ENCODE measurements at places on chromosomes 12 and 14.

GRCh38 chr12:127414636-127415035 is 852.3 kb upstream of the TMEM132C start:
- DNase-seq: no peak

DNA sequence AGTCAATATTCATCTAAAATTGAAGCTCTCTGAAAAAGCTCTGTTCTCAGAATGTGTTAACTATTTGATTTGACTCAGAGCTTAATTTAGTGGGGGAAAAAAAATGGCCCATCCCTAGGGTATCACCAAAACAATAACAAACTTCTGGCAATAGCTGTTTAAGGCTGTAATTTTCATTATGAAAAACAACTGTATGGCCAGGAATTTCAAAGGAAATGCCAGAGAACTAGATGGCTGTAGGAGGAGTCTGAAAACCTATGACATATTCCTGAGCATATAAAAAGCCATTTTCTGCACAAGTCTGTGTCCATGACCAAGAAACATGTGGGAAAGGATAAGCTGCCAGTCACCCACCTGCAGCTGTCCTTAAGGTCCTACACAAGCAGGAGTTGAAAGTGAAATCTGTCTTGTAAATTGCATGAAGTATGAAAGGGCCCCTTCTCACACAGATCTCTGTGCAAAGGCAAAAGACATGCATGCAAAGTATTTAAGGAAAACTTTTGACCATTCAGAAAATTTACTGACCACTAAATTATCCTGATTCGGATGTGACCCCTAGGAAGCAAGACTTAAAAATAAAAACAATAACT is 299.1 kb downstream of the BTG1 start:
- DNase-seq: no peak

- peak; percentile 85 for DNase-seq
These were observed at the start of gene LYZ for GRCh38 chr12:69348162-69348938. LYZ (plus strand) TSS chr12:69348381; CDS start chr12:69348409, 28 bp downstream.

- no peak for DNase-seq
These were observed 108.3 kb downstream of the CRADD start for GRCh38 chr12:93785249-93786010.

GRCh38 chr14:92692822-92693226 is 55.6 kb downstream of the LGMN start:
- no peak for DNase-seq

DNA sequence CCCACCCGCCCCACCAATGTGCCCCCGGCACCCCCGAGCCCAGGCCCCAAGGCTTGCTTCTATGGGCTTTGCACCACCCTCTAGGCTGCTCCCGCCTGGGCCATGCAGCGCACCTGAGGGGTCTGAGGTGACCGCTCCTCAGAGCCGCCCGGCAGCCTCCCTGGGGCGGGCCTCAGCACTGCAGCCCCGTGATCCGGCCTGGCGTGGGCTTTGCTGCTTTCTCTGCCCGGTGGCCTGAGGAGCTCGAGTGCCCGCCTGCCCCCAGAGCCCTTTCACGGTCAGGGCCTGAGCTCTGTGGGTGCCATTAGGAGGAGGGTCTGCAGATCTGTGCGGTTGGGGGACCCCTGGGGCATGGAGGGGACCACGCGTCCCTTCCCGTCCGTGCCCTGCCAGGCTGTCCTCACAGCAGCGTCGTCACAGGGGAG is 6.2 kb downstream of the MTA1 start:
- no peak for DNase-seq

DNA sequence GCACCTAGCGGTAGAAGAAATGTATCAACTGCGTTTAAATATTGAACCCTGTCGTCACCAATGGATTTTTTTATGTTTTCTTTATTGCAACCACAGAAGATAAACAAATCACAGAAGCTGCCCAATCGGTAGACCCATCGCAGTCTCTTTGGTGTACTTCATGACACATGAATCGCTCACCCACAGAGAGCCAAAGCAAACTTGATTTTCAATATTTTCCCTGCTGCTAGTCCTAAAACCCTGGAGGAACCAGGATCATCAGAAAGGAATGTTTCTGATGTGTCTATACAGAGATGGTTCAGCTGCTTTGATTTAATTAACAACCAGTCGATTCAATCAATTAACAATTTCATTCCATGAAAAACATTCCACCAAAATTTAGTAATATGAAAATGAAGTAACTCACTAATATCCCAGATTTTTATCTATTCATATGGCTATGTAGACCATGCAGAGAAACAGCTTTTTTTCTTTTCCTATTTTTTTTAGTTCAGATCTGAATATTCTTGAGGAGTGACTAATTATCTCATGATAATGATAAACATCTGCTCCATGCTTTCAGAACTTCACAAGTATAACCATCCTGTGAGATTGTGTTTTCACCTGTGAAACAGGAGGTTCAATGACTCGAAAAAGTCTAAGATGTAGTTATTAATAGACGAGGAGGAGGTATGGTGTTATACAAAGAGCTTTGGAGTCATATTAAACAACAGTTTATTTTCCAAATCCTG is 46.1 kb downstream of the DIO2 start:
- DNase-seq: no peak

DNA sequence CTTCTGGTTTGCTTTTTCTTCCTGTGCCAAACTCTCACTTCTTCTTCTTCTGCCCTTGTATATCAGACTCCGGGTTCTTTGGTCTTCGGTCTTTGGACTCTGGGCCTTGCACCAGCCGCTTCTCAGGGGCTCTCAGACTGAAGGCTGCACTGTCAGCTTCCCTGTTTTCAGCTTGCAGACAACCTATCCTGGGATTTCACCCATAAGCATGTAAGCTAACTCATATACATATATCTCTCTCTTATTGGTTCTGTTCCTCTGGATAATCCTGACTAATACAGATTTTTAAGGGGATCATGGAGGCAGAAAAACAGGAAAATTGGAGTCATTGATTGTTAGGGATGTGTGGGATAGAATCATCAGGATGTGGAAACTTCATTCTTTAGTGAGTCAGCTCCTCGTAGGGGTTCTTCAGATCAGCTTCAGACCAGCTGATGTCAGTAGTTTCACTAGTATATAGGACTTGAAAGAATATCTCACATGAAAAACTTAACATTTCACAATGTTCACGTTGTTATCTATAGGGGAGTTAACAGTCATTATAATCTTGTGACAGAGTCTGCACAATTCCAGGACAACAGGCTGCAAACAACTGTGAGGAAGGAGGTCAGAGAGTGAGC is 102.9 kb downstream of the RASSF9 start:
- peak; percentile 58 for DNase-seq
